Activated naive CD4-positive, alpha-beta T cell (primary cell): ENCODE measurements at places on chromosomes 11 and 22.

- DNase-seq = no peak
These were observed 9.2 kb downstream of the PLXNB2 start for GRCh38 chr22:50298266-50298637.

- no peak for DNase-seq
These were observed 1.6 kb downstream of the SPI1 start for GRCh38 chr11:47376525-47377371.

GRCh38 chr11:92387859-92388258 is 163.2 kb downstream of the FAT3 start:
- no peak for DNase-seq

- no peak for DNase-seq
These were observed 186.4 kb upstream of the PITPNB start for GRCh38 chr22:28105413-28105812.

GRCh38 chr11:111878385-111878848 is 548 bp downstream of the FDXACB1 start:
- DNase-seq = no peak

DNA sequence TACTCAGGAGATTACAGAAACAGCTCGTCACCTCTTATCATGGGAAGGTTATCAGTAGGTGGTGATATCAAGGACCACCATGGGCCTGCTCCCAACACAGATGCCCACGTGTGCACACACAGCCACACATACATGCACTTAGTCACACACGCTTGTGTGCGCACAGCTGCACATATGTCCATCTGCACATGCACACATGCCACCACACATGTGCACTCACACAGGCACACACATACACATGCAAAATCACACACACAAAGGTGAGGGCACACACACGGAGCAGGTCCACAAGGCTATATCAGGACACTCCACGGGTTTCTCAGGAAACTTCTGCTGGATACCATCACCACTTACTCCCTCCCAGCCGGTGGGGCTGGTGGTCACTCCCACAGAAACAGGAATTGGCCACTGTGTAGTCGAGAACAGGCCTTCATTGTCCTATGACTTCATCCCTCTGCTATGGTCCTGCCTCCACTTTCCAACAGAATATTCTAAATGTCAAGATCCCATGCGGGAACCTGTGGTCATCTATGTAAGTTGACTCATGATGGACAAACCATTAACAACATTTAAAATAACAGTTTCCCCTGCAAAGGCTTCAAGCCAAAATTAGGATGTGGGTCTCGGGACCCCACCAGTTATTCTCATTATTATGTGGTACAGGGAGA is 2.2 kb downstream of the C11orf24 start:
- DNase-seq = no peak

DNA sequence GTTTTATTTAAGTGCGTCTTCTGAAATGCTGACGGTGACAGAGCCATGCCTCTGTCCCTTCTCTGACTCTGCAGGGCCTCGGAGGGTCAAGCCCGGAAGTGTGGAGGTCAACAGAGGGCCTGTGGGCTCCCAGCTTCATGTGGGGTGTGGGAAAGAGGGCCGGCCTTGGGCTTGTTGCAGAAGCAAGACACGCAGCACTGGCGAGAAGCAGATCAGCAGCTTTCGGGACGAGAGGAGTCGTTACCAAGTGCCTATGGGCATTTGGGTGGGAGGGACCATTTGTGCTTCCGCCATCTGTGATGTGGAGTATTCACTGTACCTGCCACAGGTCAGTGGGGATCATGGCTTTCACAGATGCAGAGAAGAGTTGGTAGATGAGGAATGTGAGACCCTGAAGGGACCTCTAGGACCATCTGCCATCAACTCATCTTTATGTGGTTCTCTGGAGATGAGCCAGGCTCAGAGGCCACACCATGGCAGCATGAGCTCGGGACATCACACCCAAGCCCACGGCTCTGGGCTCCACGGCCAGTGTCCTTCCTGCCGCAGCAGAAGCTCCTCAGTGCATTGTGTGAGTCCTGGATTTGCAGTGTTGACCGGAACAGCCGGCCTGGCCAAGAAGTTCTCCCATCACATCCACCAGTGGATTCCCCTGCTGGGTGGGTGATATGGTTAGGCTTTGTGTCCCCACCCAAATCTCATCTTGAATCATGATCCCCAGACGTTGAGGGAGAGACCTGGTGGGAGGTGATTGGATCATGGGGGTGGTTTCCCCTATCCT is 590.7 kb downstream of the TBC1D22A start:
- DNase-seq = no peak

- DNase-seq = no peak
These were observed 23.9 kb downstream of the EHF start for GRCh38 chr11:34644669-34645406.

DNA sequence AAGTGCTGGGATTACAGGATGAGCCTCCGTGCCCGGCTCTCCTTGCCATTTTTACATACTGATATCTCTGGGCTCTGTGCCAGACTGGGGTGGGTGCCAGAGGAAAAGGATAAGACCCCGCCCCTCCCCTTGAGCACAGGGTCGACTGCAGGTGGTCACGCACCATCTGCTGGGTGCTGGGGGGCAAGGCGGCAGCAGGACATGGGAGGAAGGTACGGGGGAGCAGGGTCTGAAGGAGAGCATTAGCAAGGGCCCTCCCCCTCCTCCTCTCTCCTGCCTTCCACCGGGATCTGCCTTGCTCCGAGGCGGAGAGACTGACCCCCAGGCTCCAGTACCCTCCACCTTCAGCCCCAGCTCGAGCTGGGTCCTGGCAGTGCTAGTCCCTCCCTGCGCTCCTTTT is 9.7 kb upstream of the PGA3 start:
- no peak for DNase-seq

DNA sequence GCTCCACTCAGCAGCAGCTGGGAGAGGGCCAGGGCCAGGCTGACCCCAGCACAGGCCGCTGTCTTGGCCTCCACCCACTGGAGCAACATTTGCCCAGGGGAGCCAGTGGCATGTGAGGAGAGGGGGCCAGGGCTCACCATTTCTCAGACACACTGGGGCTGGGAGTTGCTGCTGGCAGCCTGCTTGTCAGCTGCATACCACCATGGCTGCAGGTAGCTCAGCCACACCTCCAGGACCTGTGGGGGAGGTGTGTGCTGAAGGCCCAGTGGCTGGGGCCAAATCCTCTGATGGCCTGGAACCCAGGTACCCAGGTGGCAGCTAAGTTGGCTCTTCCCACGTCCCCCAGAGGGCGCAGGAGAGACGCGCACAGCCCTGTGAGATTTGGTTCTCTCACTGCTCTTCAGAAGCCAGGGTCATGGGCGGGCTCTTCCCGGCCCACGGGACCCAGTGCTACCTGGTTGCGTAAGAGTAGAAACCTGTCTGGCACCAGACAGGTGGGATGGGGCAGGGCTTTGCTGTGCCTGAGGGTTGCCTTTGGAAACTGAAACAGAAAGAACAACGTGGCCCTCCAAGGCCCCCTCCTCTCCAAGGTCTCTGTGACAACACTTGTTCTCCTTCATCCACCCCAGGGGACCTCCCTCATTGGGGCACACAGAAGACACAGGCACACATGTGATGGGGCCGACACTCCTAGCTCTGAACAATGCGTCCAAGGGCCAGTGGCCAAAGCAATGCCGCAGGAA is 98.8 kb downstream of the MED15 start:
- DNase-seq = no peak

DNA sequence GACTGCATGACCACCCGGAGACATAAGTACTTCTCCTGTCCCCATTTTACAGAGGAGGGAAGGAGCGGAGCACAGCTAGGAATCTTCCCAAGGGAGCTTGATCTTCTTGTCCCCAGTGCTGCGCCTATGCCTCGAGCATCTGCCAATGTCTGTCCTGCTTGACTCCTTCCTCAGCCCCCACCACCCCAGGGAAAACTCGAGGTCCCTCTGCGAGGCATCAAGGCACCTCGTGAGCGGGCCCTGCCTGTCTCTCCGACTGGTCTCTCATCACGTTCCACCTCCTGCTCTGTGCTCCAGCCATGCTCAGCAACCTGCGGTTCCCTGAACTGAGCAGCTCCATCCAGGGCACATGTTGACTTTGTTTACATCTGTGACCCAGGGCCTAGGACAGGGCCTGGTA is 2.5 kb downstream of the NCF4 start:
- DNase-seq = no peak
